Kidney glomerular epithelial cell (primary cell): ENCODE measurements at places on chromosomes 3 and 15.

GRCh38 chr3:31041161-31041978, 146.9 kb upstream of the GADL1 start:
- DNase-seq: peak; percentile 97

GRCh38 chr15:58293622-58294550, 137.9 kb upstream of the LIPC start:
- no peak for DNase-seq

DNA sequence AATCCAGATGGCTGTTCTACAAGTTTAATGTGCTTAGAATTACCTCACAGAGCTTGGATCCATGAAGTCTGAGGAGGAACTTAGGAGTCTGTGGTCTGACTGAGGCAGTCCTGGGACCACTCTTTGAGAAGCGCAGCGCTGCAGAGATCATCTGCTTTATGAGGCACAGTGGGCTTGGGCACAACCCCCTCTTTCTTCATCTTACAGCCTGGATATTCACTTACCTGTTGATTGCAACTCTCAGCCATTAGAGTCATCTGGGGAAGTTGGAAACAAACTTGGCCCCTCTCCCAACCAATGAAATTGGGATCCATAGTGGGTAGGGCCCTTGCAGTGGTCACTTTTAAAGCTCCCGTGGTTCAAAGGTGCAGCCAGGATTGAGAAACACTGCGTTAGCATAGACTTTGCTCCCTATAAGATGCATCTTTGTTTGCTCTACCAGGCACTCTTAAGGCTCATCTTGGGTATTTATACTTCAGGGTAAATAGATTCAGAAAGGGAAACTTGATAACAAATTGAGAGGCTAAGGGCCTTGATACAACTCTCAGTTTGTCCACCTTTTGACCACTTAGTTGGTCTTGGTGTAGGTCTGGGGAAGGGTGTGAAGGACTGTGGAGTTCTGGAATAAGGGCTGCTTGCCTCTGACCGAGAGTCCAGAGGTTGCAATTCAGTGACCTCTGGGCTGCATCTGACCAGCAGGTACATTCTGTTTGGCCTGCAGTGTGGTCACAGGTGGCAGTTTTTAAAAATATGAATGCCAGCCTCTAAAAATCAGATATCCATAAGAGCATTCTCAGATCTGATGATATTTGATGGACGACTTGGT, 22.8 kb downstream of the FEM1B start:
- DNase-seq: no peak

DNA sequence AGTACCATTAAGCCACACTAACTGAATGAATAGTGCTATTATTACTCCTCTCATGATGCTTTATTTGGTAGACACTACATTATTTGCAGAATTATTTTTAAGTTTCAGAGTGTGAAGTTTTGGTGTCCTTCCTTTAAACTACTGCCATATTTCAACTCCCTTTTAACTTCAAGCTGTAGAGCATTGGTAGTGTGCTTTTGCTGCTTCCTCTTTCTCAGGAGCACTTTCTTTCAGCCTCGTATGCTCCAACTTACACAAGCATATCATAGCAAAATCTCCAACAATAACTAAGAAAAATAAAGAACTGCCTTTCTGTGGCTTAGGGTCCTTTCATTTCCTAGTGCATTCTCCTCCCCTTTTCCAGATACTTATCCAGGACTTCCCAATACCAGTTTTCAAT, 476.4 kb upstream of the AGTR1 start:
- DNase-seq: no peak

DNA sequence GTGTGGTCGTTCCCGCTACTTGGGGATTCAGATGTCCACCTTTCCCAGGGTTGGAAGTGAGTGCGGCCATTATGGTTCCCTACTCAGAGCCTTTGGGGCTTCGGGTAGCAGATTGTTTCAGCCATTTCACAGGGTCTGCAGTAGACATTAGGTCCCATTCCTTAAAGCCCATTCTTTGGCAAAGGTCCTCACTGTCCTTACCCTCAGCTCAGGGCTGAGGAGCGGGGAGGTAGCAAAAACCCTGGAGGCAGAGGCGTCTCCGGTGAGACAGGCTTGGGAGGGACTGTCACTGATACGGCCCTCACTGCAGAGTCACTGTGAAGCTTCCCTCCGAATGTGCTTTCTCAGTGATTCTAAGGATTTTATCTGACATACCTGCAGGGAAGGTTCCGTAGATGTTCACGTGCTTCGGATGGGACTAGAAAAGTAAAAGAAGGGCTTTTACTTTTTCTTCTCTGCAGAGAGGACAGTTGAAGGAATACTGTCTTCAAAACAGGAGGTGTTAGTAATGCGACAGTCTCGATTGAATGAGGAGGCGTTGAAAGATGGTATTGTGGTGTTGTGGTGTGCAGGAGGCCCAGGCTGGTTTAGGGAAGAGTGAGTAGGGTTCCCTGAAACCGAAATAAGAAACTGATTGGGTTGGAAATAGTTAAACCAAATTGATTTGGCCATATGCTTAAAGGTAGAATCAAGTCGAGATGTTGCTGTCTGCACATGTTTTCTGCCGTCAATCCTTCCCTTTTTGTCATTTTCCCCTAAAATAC, 630 bp downstream of the ATP6V1A start:
- no peak for DNase-seq

DNA sequence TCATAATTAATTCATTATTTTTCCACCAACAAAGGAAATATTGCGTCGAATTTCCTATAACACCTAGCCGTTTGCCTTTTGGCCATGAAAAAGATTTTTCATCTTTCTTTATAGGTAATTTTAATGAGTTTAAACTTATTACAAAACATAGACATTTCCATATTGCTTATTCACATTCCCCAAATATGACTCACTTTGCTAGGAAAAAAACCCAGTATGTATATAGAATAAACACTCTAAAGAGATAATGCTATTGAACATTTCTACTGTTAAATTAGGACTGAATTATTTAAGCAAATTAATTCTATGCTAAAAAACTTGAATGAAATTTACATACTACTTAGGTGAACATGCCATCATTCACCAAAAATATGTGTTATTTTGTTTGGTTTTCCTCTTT, 16.2 kb downstream of the ZPLD1 start:
- no peak for DNase-seq

GRCh38 chr3:141462176-141462859, 24.5 kb upstream of the RASA2 start:
- DNase-seq: no peak

DNA sequence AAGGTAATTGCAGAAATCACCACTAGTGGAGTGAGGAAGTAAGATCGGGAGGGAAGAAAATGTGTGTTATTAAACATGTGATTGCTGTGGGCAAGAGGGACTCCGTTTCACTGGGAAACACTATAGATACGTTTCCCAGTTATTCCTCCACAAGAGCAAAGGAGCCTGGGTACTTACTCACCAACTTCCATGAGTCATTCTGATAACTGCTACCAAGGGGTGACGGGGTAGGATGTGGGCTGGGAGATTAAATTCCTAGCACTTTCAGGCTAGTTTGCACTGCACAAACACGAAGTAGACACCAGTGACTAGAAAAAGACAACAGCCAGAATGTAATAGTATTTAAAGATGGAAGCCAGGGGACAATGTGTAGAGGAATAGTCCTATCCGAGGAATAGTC, 812.9 kb upstream of the CFAP20DC start:
- DNase-seq: no peak

GRCh38 chr3:72630327-72630968, 217.8 kb downstream of the SHQ1 start:
- DNase-seq: no peak
